NCI-H187 (cell line): ENCODE measurements at places on chromosomes 4 and X.

DNA sequence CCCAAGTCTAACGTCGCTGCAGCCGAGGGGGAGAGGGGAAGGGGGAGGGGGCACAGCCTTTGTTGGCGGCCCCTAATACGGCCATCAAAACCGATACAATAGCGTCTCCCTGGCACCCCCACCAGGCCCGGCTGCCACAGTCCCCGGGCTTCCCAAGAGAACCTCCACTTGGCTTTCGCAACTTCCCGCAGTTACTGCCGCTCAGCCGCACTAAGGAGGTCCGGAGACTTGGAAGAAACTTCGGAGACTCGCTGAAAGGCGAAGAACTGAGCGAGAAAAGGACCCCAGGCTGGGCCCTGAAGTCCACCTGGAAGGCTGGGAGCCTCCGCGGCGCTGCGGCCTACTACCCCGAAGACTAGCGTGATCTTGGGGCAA, 2.8 kb downstream of the NKX6-1 start:
- DNase-seq: no peak

GRCh38 chrX:40908026-40908425, 172.7 kb upstream of the MED14 start:
- no peak for DNase-seq

GRCh38 chrX:121308276-121308805, 260.9 kb downstream of the GLUD2 start:
- no peak for DNase-seq

GRCh38 chr4:41061482-41062185, 152.7 kb downstream of the APBB2 start:
- no peak for DNase-seq

DNA sequence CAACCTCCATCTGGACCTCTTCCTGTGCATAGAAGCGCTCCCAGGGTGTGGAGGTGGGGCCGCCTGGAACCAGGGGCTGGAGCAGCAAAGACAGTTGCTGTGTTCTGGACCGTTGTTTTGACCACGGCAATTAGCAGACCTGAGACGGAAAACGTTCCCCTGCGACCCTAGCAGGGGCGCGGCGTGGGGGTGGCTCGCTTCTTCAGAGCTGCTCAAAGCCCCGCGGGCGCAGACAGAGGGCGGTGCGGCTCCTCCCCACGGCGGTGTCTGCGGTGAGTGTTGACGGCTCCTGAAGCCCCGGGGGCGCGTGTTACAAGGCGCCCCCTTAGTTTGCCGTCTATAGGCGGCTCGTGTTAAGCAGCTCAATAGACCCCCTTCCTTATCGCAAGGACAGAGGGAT, 79.2 kb downstream of the TRIML1 start:
- no peak for DNase-seq

- DNase-seq: no peak
Observed at GRCh38 chrX:136055651-136056221, 70.5 kb downstream of the SLC9A6 start.

GRCh38 chr4:80788798-80789197, 241.7 kb upstream of the BMP3 start:
- no peak for DNase-seq
